ENCODE measurements at places on chromosomes 4 and X. TPM values are rescaled to one million over a fixed set of nuclear protein-coding genes. Genes with fewer than 3 reads are reported as not detected.

RAB40AL gene
- total RNA-seq: 0.99 TPM

GAGE13 gene
- not detected for total RNA-seq

DNA sequence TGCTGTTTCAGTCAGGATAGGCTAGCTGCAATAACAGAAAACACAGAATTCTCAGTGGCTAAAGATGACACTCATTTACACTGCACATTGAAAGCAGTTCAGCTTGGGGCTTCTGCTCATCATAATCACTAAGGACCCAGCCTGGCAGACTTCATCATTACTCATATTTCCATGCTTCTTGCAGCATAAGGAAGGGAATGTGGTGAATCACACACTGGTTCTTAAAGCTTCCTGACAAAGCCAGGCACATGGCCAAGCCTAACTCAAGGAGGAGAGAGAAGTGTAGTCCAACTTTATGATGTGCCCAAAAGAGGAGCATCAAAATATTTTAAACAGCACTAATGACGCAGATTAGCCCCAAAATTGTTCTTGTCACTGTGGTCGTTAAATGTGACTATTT is 186.5 kb downstream of the BANK1 start:
- DNase-seq: peak; percentile 41

DNA sequence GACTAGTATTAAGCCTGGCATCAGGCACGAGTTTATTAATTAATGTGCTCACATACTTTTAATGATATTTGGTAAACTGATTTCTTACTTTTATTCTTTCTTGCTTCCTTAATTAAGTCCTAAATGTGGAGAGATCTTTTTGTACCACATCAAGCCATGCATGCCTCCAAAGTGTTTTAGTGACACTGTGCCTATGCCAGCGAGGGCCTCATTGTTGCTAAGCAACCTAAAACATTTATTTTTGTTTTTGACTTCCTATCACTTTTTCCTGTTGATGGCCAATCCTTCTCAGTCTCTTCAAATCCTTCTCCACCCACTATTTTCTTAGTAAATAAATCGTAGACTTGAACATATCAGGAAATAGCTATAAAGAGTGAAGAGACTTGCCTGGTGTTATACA is 5.5 kb upstream of the NSUN7 start:
- no peak for DNase-seq

Data from left lung (tissue), 14 donors.